ENCODE measurements at places on chromosomes 13 and 19.

GRCh38 chr19:32258167-32258566 lies 87.2 kb upstream of the ZNF507 start:
- no peak for DNase-seq

DNA sequence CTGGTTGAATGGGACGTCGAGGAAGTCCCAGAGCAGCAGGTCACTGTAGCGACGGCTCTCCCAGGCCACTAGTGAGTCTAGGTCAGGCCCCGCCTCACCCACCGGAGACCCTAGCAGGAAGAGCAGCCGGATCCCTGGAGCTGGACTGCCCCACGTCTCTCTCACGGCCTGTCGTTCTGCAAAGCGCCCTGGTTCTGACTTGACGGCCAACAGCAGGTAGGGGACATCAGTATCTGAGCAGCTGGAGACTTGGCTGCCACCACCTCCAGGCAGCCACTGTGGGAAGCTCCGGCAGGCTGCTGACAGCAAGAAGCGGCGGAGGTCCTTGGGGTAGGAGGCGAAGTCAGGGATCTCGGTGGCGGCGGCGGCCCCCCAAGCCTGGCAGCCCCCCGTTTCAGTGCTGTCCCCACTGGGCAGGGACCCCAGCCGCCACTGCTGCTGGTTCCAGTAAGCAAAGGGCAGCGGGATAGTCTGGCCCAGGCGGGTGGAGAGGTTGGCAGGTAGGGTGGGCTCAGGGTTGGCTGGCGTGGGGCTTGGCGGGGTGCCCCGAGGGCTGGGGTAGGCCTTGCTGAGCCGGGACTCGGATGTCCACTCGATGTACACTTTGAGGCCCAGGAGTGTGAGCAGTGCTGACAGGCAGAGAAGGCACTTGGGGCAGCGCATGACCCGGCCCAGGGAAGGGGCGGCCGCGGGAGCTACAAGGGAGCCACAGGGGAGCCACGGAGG lies 895 bp downstream of the B3GNT8 start:
- DNase-seq = no peak

GRCh38 chr13:60501236-60501635 lies 104.2 kb downstream of the TDRD3 start:
- DNase-seq = no peak

- DNase-seq = no peak
Measured at GRCh38 chr19:46710687-46711086, 6.2 kb downstream of the PRKD2 start.

DNA sequence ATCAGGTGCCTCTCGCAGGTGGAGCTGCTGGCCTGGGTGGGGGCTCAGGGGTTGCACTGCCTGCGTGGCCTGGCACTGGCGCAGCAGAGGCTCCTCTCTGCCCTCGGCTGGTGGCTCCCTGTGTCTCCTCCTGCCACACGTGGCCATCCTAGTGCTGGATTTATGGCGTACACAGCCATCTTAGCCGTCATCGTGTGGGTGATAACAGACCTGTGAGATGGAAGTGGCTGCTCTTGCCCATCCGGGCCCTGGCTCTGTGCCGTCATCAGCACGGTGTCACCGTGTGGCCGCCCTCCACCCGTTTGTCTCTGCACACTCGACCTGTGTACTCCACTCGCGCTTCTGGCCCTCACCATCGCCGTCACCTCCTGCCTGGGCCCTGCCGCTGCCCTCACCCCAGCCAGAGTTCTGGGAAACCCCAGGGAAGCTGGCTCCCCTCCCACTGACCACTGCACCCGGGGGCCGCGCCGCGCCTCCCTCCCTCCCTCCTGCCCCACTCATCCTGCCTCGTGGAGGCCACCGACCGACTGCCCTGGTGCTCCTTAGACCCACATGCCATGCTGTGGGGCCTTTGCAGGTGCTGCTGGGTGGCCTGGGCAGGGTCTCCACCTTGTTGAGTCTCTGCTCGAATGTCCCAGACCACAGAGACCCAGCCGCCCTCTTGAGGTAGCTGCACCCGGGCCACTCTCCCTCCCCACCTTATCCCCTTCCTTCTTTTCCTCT lies 29.5 kb downstream of the TMEM255B start:
- no peak for DNase-seq

DNA sequence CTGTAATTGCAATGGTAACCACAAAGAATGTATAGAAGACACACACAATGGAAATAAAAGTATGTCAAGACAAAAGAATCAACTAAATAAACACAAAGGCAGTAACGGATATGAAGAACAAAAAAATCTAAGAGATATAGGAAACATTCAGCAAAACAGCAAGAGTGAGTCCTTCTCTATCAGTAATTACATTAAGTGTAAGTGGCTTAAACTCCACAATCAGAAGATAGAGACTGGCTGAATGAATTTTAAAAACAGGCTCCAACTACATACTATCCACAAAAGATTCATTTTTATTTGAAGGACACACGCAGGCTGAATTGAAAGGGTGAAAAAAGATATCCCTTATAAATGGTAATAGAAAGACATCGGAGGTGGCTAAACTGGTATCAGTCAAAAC lies 19.5 kb downstream of the ZNF616 start:
- no peak for DNase-seq

DNA sequence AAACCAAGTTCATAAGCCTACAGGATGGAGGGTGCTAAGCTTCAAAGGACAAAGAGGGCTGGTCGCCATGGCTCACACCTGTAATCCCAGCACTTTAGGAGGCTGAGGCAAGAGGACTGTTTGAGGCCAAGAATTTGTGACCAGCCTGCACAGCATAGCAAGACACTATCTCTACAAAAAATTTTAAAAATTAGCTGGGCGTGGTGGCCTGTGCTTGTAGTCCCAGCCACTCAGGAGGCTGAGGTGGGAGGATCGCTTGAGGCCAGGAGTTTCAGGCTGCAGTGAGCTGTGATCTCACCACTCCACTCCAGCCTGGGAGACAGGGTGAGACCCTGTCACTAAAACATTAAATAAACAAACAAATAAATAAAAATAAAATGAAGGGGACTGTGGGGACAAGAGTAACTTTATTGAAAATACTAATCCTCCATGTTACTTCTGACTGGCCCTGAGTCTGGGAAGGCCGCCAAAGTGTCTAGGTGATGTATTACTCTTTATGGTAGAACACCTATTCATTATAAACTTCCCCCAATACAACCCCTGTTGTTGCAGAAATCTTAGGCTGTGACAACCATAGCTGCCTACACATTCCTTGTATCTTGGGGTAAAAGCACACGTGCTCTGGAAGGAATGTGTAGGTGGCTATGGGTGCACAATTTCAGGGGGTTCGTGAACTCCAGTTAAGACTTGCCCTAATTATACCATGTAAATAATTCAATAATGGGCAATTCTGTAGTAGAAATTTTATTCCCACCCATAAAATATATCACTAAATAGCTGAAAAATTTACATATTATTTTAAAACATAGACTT lies 14.6 kb upstream of the URAD start:
- no peak for DNase-seq

GRCh38 chr13:112697756-112698655 lies 8.2 kb downstream of the ATP11A start:
- DNase-seq = no peak

Data from left forelimb (tissue), 1 donor.